Activated T-cell treated with anti-CD3 and anti-CD28 coated beads for 24 hours (primary cell): ENCODE measurements at places on chromosomes 2 and 18.

GRCh38 chr18:34023471-34023870 lies 201.2 kb downstream of the NOL4 start:
- no peak for DNase-seq

- DNase-seq = no peak
Observed at GRCh38 chr2:108069515-108070310, 83.4 kb downstream of the SLC5A7 start.

DNA sequence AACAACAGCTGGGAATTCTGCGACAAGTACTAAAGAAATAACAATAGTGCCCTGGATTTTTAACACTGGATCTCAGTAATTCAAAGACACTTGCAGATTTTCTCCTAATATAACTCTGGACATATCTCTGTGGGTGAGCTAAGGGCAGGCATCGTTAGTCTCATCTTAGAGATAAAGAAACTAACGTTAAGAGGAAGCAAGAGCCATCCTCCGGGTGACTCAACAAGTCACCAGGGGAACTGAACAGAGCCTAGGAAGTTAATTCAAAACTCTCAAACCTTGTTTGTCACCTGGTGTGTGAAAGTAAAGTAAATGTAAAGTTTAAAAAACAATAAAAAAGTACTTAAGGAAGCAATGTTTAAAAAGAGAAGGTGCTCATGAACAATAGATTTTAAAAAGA lies 41.6 kb upstream of the NRP2 start:
- DNase-seq = no peak

DNA sequence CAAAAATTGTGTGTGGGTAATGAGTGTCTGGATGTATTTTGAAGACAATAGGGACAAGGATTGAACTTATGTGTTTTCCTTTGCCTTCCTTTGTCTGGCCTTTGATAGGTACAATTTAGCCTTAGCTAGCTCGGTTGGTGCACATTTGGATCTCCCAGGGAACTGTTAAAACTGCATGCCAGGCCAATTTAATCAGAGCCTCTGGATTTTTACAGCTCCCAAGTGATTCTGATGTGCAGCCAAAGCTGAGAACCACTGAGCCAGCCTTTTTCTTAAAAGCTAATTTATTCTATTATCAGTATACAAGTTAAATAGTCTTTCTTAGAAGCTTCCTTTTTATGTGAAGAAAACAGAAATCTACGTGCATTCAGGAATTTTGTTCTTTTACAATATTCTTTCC lies 25.0 kb downstream of the PLEK start:
- DNase-seq = no peak

DNA sequence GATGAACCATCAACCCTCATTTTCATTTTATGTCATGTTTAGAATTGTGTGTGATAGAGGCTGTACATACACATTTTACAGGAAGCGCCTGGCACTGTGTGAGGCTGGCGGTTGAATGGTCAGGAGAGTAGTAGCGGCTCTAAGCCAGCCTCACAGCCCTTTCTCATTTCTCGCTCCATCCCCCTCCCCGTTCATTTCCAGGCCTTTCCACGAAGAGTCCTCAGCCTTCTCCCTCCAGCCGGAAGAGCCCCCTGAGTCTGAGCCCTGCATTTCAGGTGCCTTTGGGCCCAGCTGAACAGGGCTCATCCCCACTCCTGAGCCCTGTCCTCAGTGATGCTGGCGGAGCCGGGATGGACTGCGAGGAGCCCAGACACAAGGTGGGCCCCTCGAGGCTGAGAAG lies 51.8 kb downstream of the STK25 start:
- no peak for DNase-seq

DNA sequence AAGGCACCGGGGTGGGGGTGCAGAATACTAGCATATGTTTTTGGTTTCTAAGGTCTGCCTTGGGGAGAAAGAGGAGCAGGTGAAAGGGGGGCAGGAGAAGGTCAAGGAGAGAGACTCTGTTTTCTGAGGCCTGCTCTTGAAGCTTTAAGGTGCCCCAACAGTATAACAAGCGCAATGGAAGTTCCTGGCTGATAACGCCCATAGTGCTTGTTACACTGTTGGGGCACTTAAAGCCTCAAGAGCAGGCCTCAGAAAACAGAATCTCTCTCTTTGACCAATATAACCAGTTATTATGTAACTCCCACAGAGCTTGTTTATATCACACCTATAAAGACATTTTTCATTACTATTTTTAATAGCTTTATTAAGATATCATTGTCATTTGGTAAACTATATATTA lies 16.5 kb downstream of the OXER1 start:
- no peak for DNase-seq

- DNase-seq = no peak
Observed at GRCh38 chr2:4693266-4693665, 989.9 kb downstream of the DCDC2C start.

DNA sequence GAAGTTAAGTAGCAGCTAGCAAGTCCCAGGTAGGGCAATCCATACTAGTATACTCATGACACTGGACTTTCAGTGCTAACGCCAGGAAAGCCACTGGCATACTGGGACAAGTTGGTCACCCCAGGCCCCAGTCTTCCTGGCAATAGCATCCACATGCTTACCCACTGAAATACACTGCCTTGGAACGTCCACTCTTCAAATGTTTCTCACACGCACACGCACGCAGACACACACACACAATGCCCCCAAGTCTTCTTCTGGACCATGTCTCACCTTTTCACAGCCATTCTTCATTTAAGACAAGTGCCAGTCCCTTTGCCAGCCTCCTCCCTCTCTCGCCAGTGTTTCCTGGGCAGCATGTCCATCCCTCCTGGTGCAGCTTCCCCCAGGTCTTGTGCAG lies 8.7 kb upstream of the TEX261 start:
- DNase-seq = no peak

- DNase-seq = no peak
Observed at GRCh38 chr2:226673314-226673723, 126.3 kb downstream of the IRS1 start.

DNA sequence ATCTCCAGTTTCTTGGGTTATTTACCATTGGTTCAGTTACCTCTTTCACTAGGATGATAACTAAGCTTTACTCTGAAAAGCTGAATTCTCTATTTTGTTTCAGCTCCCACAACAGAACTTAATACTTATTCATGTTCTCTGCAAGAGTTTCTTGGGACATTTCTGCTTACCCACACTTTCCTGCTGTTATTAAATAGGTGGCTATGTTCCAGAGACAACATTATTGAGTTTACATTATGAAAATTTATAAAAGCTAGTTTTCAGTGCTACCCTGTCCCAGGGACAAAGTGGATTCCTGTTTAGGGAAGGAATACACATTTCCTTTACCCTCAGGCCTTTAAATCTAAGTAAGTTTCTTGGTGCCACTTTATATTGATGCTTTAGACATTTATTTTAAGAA lies 7.0 kb upstream of the GPD2 start:
- no peak for DNase-seq

GRCh38 chr18:36492604-36493329 lies 195.3 kb downstream of the FHOD3 start:
- no peak for DNase-seq

DNA sequence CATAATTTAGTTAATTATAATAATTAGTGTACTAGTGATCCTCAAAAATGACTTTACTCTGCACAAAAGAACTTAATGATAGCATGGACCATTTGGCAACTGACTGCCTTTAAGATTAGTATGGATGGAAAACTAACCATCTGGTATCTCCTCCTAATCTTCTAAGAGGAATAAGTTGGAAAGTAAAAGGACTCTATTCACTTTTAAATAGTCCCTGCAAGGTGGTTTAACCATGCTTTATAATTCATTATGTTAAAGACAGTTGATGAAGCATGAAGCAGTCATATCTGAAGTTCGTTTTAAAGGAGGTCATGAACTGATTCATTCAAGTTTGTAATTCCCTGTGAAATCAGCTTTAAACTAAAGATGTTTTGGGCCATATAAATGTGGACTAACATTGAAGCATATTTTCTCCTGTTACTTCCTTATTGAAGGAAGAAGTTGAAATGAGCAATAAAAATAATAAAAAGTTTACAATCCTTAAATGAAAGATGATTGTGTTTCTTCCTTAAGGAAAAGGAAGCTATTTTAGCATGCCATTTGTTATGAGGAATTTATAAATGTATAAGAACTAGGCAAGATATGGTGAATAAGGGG lies 446.0 kb downstream of the XIRP2 start:
- DNase-seq = no peak

- no peak for DNase-seq
Observed at GRCh38 chr2:169966454-169966853, 139.2 kb downstream of the UBR3 start.

DNA sequence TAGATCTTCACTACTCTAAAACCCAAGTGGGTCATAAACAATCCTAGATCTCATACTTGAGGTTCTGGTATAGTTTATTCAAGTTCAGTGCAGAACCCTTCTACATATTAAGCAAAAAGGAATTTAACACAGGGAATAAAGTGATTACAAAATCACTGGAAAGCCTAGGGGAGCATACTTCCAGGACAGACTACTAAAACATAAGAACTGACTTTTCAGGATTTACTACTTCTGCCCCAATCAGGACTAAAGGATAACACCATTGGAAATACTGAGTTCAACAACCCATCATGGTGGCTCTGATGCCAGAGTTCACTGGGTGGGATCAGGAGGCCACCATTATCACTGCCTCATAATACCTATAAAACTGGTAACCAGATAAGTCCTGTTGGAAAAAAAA lies 123.6 kb downstream of the DNAH7 start:
- DNase-seq = no peak

DNA sequence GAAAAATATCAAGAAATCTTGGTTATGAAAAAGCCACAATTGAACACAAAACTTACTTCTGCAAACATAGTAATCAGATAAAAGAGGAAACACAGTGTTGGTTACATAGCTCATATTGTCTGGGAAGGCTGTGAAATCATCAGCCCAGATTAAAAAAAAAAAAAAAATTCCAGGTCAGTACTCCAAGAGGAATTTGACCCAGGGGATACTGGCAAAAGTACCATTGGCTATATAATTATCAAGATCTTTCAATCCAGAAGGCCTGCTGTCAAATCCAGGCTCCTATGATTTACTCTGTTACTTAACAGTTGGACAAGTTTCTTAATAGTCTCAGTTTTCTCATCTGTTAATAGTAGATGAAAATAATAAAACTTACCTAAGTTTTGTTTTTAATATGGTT lies 12.9 kb upstream of the IKZF2 start:
- DNase-seq = no peak

DNA sequence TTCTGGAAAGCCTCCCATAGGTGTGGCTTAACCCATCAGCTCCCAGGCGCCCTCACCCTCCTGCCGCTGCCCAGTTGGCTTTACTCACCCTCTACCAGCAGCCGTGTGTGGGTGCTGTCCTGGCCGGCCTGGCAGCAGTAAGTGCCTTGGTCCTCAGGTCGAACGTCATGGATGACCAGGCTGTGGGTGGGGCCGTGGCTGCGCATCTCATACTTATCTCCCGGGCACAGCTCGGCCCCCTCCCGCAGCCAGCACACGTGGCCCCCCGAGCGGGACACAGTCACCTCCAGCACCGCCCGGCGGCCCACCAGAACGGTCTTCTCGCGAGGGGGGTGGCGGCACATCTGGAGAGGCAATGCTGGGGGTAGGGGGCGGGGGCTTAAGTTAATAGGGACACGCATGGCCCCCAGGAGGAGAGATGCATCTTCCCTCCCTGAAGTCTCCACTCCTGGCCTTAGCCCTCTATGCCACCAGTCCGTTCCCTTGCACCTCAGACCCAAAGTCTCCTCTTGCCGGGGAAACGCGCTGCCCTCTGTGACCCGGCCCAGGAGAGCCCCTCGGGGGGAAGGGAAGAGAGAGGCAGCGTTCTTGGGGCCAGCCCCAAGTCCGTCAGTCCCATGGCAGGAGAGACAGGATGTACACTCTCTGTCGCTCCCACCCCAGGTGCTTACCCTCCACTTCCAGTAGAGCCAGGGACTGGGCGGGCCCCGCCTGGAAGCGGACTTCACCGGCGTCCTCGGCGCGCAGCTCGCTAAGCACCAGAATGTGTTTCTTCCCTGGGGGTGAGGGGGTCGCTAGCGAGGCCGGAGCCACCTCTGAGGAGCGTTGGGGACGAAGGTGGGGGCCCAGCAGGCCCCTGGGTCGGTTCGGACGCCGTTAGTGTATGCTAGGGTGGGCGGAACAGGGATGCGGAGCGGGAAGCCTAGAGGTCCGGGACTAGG lies 7.9 kb downstream of the TMEM198 start:
- no peak for DNase-seq

DNA sequence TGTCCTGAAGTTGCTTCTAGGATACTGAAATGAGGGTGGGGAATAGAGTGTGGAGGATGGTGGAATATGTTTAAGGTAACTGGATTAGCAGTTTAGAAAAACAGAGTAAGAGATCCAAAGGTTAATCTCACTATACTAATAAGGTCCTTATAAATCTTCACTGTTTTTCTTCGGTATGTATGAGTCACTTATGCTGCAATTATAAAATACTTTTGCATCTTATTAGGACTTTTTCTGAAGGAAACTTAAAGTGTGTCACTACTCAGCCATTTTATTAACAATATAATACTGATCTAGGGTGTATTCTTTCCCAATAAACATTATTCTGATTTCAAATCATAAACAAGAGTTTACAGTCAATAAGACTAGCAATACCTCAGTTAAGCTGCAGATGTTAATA lies 182.3 kb downstream of the ZNF521 start:
- DNase-seq = no peak

GRCh38 chr2:226408141-226408540 lies 391.5 kb downstream of the IRS1 start:
- no peak for DNase-seq

DNA sequence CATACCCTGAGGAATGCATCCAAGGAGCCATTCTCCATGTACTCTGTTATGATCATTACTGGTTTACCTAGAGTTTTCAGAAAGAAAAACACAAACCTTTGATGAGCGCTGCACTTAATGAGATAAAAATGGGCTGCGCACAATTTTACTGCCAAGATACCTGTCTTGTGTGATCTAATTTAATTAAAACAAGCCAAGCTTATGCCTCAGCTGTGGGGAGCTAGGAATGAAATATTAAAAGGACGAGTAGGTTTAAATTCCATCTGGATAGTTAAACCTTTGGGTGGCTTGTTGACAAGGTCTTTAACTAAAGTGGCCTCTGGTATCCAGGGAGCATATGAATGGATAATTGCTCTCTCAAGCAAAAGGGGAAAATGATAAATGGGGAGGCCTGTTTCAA lies 135.0 kb downstream of the EPHA4 start:
- no peak for DNase-seq

GRCh38 chr2:46849721-46850556 lies 65.7 kb downstream of the MCFD2 start:
- DNase-seq = no peak

GRCh38 chr2:240813231-240813921 lies 6.6 kb downstream of the KIF1A start:
- no peak for DNase-seq

GRCh38 chr2:202052235-202052634 lies 18.6 kb downstream of the FZD7 start:
- DNase-seq = no peak

DNA sequence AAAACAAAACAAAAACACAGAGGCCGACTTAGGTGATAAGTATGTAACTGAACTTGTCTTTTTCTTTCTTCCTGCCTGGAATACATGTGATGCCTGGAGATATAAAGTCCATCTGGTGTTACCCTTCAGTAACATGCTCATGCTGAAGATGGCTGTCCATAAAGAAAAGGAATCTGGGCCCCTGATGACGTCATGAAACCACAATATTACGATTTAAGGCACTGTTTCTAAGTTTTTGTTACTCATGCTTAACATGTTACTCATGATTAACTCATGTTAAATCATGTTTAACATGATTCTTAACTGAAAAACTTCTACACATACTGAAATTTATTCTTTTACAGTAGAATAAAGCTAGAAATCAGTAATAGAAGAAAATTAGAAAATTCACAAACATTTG lies 49.0 kb downstream of the STRADB start:
- DNase-seq = no peak

GRCh38 chr2:211391189-211391567 lies 834.8 kb downstream of the CPS1 start:
- DNase-seq = no peak
